CD4-positive, CD25-positive, alpha-beta regulatory T cell (primary cell): ENCODE measurements at places on chromosomes 12 and 14.
A peak's percentile ranks its signal among the peaks of the same experiment; 100 is the strongest.

- no peak for DNase-seq
Observed at GRCh38 chr12:121812320-121812871, 8.6 kb downstream of the SETD1B start.

GRCh38 chr12:115870021-115870420 lies 407.5 kb downstream of the MED13L start:
- DNase-seq, result no peak

DNA sequence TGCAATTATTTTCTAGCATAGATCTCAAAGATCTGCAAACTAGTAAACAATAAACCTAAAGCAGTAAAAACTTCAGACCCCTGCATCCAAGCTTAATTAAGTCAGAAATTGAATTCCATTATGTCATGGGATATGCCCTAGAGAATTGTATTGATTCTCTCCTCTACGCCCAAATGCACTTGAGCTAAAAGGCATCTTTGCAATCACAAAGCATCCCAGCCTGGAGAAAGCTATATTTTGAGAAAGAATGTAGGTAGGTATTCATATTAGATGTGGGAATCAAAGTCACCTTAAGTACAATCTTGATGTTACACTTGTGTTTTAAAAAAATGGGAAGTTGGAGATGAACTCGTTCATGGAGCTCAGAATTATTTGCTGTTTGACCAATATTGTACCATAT lies 386.7 kb downstream of the ADAMTS20 start:
- no peak for DNase-seq

DNA sequence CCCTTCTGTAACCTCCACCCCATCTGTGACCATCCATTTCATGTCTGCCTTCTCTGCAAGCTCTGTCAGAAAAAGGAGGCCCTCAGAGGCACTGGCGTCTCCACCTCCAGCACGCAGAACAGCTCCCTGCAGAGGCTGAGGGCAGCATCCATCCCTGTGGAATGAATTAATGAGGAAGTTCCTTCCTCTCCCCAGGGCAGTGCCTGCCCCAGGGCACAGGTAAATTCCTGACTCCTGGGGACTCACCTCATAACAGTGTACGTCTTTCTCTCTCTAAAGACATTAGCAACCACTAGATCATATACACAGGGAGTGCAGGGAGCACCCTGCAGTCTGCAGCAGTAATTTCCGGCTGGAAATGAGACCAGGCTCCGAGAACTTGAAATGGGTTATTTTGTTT lies 155.0 kb upstream of the TMEM132C start:
- no peak for DNase-seq

DNA sequence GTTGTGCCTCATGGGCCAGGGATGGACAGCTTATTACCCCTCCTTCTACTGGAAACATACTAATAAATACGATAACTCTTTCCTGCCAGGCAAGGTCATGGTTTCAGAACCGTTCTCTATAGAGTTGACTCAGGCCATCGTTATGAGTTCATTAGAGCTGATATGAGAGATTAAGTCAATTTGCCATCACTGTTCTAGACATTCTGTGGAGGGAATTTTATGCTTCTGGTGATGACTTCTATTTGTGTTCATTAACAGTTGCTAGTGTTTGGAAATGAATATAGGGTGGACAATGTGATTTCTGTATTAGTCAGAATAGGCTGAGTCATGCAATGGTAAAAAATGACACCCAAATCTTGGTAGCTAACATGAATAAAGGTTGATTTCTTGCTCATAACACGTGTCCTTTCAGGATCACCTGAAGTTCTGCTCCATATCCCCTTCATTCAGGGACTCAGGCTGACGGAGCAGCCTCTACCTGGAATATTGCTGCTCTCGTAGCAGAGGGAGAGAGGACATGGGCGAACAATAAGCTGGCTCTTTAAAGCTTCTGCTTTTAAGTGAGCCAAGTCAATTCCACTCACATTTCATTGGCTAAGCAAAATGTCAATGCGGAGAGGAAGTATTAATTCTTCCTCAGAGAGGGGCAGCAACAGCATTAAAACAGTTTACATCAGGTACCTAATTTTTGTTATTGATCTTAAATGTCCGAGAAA lies 18.5 kb upstream of the TBPL2 start:
- DNase-seq, result no peak

DNA sequence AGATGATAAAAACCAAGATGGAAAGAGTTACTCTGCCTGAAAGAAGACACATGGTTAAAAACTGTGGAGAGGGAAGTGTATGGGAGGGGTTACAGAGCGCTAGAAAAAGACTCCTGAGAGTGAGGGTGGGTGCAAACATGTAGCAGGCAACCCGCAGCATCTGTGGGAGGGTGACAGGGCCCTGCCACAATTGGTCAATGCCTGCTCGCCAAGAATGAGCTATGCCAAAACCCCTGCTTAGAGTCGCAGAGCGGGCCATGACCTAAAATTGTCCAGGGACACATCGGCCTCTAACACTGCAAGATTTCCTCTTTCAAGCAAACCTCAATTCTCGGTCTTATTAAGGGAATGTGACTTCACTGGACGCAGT lies 700 bp downstream of the PRKAG1 start:
- no peak for DNase-seq

DNA sequence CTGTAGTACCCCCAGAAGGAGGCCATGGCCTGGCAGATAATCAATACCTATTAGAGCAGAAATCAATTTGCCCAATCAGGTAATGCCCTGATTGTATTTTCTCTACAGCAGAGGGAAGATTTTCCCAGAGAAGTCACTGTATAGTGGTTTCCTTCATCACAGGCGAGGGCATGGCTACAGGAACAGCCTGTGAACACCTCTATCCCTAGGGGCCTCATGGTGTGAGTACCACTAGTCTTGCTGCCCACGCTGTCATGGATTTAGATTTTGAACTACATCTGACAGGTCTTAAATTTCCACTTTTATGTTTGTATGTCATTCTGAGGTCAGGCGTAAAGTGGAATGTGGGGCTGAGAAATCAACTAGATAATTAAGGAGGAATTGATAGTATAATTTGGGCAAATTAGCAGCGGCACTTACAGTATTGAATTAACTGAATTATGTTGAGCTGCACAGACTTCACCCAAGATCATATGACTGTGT lies 42.4 kb upstream of the STXBP6 start:
- no peak for DNase-seq

DNA sequence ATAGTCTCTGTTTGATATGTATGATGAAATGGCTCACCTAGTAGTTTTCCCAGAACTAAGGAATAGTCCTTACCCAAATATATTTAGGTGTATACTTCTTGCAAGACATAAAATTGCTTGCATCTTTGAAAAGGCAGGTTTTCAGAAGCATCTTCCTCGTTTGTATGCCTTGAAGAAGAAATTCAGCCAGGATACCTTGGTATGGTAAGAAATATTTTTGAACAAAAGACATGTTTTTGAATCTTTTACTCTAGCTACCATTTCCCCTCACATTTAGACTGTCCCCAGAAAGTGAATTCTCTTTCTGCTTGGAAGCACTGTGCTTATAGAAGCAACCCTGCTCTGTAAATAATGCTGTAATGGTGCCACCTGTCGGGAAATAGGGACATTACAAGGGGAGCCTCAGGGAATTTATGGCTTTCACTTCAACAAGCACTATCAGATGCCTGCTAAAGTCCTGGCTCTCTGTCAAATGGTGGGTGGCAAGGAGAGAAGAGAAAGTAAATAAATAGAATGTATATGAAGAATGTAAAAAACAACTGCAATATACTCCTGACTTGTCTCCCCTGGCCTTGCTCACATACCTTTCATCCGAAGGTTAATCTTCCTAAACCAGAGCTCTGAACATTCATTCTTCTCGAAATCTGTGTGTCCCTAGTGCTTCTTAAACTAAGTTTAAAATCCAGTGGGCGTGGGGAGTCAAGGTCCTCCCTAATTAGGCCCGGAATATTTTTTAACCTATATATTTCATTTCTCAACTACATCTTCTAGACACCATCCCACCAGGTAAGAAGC lies 6.1 kb downstream of the CCDC184 start:
- DNase-seq, result peak; percentile 75

DNA sequence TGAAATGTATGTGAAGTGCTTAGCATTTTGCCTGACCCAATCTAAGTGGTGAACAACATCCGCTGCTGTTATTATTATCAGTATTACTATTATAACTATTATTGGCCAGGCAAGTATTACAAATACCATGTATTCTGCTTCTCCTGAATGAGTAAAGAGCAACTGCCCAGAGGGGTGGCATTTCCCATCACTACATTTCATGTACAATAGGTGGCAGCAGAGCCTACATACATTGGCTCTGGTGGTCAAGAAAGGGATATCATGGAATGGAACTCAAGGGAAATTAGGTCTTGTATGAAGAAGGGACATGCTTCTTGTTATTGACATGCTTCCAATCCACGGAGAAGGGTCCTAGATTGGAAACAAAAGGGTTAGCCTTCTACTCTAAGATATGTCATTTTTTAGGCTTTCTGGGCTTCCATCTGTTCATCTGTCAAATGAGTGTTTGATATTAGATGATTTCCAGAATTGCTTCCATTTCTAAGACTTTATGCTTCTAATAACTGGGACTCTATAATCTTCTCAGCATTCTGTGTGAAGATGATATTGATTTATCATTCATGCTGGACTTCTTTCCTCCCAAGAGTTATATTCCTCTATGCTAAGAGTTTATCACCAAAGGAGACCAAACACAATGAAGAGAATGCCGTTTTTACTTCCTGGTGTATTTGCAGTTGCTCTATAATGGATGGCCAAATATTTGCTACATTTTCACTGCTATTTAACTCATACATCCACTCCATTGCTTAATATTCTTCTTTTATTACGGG lies 239.1 kb downstream of the SSPN start:
- no peak for DNase-seq

DNA sequence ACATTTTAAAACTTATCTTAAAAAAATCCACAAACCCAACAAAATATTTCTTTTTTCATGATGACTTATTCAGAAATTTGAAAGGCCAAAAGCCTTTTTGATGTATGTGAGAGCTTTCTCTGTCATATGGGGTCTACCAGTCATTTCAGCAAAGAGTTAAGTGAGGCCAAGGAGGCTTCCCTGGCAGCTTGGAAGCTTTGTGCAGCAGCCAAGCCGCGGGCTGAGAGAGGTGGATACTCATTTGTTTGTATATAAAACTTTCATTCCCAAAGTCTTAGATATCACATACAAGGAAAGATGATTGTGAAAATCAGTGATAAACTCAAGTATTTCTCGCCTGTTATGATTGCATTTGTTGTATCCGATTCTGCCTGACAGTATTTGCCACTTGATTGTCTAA lies 48.5 kb upstream of the RNU6-8 start:
- DNase-seq, result no peak

GRCh38 chr12:124730455-124730932 lies 133.2 kb downstream of the SCARB1 start:
- DNase-seq, result no peak

GRCh38 chr12:87670448-87670847 lies 358.8 kb downstream of the C12orf50 start:
- DNase-seq, result no peak

GRCh38 chr14:98161356-98161755 lies 1110.6 kb downstream of the BCL11B start:
- DNase-seq, result no peak

DNA sequence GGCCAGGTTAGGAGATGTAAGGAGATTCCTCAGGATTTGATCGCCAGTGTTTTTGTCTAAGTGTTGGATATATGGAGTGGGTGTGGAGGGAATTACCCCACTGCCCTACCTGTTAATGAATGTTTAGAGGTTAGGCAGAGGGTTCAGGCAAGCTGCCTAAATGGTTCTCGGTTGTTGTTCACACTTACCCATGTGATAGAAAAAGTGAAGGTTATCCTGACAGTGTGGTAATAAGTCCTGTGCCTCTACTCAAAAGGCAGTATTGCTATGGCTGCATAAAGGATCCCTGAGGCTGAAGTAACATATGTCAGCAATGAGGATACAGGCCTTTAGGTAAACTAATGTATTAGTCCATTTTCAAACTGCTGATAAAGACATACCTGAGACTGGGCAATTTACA lies 112.0 kb downstream of the GPHN start:
- no peak for DNase-seq

DNA sequence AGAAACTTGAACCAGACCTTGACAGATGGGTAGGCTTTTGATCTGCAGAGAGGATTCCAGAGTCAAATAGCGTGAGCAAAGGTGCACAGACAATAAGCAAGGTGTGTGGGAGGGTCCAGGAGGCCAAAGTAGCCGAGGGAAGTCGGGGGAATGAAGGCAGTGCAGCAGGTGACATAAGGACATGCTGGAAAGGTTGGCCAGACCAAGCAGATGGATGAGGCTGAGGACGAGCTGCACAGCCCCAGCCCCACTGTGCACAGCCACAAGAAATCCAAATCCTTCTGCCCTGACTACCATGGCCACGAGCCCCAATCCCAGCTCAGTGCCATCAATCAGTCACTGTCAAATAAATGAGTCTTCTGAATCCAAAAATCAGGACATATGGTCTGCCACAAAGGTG lies 5.4 kb downstream of the TTC7B start:
- no peak for DNase-seq

GRCh38 chr12:127785540-127785939 lies 481.4 kb upstream of the TMEM132C start:
- no peak for DNase-seq

- DNase-seq, result peak; percentile 22
Observed at GRCh38 chr14:70257526-70257925, 68.8 kb upstream of the SLC8A3 start.
